ENCODE measurements at places on chromosomes 3 and 15.

- DNase-seq, result no peak
These were observed 14.0 kb downstream of the PLCD1 start for GRCh38 chr3:38015485-38015884.

DNA sequence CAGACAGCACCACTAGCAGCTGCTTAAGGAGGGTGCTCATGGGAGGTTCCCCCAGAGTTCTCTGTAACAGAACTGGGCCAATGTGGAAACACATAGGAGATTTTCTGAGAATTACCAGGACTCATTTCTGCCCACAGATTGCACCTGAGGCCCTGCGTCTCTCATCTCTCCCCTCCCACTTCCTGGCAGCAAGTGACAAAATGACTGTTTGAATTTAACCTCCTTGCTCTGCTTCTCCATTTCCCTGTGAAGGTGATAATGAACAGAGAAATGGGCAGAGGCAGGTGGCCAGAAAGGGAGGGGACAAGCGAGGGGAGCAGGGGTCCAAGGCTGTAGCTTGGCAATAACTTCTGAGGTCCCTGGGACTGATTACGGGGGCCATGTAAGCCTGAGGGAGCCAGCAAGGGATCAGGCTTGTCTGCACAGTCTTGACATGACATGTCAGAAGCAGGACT is 8.0 kb downstream of the EPHB1 start:
- DNase-seq, result peak; percentile 25

- DNase-seq, result peak; percentile 46
These were observed 425 bp upstream of the FYTTD1 start for GRCh38 chr3:197749315-197749600.

GRCh38 chr3:169564883-169565282 is 98.6 kb downstream of the MECOM start:
- no peak for DNase-seq

GRCh38 chr15:66429546-66429945 is 42.8 kb downstream of the MAP2K1 start:
- DNase-seq, result no peak

GRCh38 chr3:80785475-80785874 is 976.0 kb downstream of the GBE1 start:
- DNase-seq, result no peak
